ENCODE measurements at places on chromosomes 5 and 9. TPM values are rescaled to one million over a fixed set of nuclear protein-coding genes. Genes with fewer than 3 reads are reported as not detected.

GRCh38 chr5:180201051-180201987, 7.7 kb downstream of the RASGEF1C start:
- no peak for DNase-seq

- peak; percentile 33 for DNase-seq
Observed at GRCh38 chr9:128724744-128725211, 851 bp upstream of the ZDHHC12 start.

- DNase-seq: peak; percentile 39
Observed at GRCh38 chr5:6158974-6159831, 219.1 kb downstream of the MED10 start.

GRCh38 chr5:23763170-23763569, 255.8 kb downstream of the PRDM9 start:
- no peak for DNase-seq

DNA sequence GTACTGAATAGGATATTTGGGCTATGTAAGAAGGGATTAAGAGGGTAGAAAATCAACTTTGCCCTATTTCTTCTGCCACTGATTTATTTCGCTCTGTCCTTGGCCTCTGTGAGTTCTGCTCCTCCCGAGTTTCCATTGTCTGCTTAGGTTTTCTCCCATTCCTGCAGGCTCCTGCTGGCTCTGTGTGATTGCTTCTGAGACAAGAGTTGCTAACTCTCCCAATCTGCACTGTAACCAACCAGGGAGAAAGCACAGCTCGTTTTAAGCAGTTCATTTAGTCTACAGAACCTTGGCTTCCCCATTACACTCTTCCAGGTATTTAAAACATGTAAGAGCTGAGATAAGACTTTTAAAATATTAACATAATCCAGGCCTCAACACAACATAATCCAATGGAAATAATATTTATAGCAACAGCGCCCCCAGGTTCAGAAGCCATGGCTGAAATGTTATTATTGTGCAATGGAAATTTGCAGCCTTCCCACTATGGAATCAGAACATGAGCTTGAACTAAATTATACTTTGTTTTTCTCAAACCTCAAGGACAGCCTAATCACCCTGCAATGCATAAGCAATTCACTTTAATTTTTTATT, 203.5 kb downstream of the ERCC6L2 start:
- DNase-seq: no peak

- DNase-seq: no peak
Observed at GRCh38 chr5:23012842-23013241, 159.7 kb upstream of the CDH12 start.

GRCh38 chr9:108374626-108375025, 481.2 kb downstream of the ACTL7B start:
- DNase-seq: no peak

GRCh38 chr9:37371565-37372464, 50.7 kb upstream of the GRHPR start:
- peak; percentile 30 for DNase-seq

DNA sequence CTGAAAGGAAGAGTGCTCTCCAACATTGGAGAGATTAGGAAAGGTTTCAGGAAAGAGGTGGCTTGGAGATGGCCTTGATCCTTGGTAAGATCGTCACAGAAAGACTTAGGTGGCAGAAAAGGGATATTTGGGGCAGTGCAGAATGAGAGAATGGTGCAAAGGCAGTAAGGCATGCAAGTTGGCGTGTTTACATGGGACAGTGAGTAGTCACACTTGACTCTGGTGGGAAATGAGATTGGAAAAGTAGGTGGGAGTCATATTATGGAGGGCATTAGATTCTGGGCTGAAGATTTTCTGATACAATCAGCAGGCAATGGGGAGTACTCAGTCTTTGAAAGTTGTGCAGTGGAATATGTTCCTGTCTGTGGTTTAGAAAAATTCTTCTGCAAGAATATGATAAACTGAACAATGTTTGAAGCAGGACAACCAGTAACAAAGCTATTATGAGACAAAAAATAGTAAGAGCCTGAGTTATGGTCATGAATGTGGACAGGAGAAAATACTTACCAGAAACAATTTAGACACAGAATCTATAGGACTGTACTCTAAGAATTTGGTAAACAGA, 76.2 kb upstream of the ANKRD55 start:
- DNase-seq: no peak

- peak; percentile 22 for DNase-seq
Observed at GRCh38 chr5:58451732-58452565, 7.9 kb downstream of the PLK2 start.

- DNase-seq: no peak
Observed at GRCh38 chr9:136403538-136403914, 3.6 kb upstream of the SNAPC4 start.

- peak; percentile 58 for DNase-seq
Observed at GRCh38 chr9:95506428-95506677, 10.4 kb downstream of the PTCH1 start.

AHRR gene
- 74.8 TPM for total RNA-seq

TEK gene
- 0.26 TPM for total RNA-seq

TAF11L12 gene
- not detected for total RNA-seq

CRB2 gene
- not detected for total RNA-seq

PCA3 gene
- not detected for total RNA-seq

SPINK13 gene
- total RNA-seq: not detected

TSPAN17 gene
- total RNA-seq: 50.0 TPM

KIAA0825 gene
- total RNA-seq: 2.9 TPM

ENTPD8 gene
- total RNA-seq: 0.31 TPM

ZDHHC11 gene
- total RNA-seq: 0.37 TPM

KCNIP1 gene
- total RNA-seq: 0.10 TPM

GRXCR2 gene
- not detected for total RNA-seq

QSOX2 gene
- 20.7 TPM for total RNA-seq

LCN15 gene
- not detected for total RNA-seq

PCDHA1 gene
- total RNA-seq: 0.10 TPM

All from myocyte (in vitro differentiated cells).